Stimulated activated naive CD8-positive, alpha-beta T cell treated with anti-CD3 and anti-CD28 coated beads, Interleukin-15, amount 100 ng/mL, for 72 hours (primary cell): ENCODE measurements at places on chromosomes 2 and 18.

- no peak for DNase-seq
Observed at GRCh38 chr18:74522635-74523548, 11.4 kb upstream of the CNDP1 start.

DNA sequence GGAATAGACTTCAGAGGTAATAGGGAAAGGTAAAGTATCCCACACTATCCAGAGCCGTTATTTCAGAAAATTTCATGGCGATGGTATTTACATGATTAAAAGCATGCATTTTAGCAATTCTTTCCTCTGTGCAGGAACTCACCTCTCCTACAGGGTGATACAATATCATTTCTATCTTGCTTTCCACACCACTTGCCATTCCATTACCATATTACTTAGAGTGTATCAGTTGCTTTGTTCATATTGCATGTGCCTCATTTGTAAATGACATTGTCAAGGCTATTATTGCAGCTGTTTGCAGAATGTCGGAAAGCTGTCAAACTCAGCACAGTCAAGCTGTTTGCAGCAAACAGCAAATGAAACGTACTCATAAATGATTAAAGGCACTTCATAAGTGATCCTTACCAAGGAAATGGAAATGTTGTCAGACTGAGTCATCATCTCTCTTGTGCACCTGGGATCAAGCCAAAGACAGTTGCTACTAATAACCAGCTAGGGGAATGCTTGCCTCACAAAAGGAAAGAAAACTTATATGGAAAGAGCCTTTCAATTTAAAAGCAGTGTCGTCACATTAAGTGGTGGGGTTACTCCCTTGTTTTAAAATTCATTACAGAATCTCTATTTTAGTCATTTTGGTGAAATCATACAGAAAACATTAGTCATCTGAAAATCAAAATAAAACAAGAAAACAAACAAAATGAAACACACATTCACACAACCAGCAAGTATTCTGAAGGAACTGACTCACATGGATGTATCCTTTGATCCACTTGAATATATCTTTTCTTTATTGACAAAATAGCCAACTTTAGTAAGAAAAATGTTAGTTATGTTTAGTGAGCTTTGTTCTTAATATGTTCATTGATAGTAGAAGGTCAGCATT is 1064.1 kb upstream of the CNTNAP5 start:
- no peak for DNase-seq

GRCh38 chr2:120318626-120319025 is 27.3 kb upstream of the INHBB start:
- DNase-seq = no peak

- no peak for DNase-seq
Observed at GRCh38 chr2:151664520-151664919, 69.8 kb downstream of the NEB start.

GRCh38 chr2:149661844-149662243 is 74.3 kb upstream of the MMADHC start:
- no peak for DNase-seq

- no peak for DNase-seq
Observed at GRCh38 chr2:180910831-180911665, 69.4 kb upstream of the UBE2E3 start.

GRCh38 chr18:2891526-2892431 is 45.0 kb downstream of the EMILIN2 start:
- no peak for DNase-seq

DNA sequence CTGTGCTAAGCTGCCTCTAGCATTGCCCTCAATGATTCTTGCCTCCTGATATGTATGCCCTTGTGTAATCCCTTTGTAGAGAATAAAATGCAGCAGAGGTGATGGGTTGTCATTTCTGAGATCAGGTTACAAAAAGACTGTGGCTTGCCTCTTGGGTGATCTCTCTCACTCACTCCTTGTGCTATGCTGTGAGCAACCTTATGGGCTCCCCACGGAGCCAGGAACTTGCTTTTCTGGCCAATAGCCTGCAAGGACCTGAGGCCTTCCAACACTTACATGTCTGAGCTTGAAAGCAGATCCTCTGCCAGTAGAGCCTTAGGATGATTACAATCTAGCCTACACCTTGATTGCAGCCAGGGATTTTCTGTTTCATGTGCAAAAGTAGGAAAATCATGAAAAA is 123.1 kb upstream of the XIRP2 start:
- no peak for DNase-seq

DNA sequence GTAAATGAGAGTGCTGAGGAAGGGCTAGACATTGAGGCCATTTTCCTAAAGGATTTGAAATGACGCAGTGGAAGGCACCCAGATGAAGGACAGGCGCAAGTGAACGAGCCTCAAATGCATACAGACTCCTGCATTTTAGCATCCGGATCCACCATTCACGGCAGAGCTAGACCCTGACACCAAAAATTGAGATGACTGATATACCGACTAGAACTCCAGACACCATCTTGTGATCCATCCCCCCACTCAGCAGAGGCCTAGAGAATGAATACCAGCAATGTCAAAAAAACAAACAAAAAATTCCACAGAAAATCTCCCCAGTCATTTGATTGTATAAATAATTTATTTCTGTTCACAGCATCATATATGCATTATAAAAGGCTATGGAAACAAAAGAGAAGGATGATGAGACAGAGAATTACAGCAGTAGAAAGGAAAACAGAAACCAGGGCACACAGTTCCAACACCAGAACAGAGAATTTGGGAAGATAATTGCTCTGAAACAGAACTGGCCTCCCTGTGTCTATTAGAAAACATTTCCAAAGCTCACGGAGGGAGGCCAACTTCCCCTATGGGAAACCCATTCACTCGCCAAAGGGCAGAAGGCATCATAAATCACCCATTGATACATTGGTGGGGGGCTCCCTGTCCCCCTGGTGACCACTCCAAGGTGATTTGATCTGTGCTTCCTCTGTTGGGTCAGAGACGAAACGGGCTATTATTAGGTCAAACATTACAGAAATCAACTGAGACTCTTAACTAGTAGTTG is 4.0 kb downstream of the ARL4C start:
- no peak for DNase-seq

DNA sequence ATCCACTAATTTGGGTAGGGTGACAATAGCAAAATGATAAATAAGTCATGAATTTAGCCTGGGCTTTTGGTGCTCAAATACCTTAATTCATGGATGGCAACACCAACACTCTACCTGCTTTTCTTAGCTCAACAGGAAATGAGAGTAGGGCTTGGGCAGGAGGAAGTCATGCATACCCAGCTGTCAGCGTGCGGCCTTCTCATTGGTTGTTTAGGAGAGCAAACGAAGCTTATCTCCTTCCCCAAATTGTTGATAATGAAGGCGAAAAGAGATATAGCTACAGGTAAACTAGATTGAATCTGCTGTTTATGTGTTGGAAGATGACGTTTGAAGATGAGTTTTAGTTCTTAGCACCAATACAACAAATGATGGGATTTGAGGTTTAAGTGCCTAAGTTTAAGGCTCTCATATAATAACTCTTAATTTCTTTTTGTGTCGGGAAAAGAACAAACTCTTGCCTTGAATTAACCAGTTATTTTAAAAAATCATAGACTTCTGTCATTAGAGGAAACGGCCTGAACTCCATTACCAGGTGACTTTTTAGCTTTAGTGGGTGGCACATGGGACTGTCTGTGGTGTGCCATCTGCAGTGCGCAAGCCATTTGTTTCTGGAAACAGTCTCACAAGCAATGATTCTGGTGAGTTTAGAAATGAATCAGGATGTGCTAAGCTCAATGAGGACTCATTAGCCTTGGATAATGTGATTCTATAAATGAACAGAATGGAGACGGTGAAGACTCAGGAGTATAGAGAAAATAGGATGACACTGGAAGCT is 19.8 kb downstream of the MAP4K4 start:
- DNase-seq = no peak

- no peak for DNase-seq
Observed at GRCh38 chr18:67072791-67073190, 443.7 kb downstream of the DSEL start.

DNA sequence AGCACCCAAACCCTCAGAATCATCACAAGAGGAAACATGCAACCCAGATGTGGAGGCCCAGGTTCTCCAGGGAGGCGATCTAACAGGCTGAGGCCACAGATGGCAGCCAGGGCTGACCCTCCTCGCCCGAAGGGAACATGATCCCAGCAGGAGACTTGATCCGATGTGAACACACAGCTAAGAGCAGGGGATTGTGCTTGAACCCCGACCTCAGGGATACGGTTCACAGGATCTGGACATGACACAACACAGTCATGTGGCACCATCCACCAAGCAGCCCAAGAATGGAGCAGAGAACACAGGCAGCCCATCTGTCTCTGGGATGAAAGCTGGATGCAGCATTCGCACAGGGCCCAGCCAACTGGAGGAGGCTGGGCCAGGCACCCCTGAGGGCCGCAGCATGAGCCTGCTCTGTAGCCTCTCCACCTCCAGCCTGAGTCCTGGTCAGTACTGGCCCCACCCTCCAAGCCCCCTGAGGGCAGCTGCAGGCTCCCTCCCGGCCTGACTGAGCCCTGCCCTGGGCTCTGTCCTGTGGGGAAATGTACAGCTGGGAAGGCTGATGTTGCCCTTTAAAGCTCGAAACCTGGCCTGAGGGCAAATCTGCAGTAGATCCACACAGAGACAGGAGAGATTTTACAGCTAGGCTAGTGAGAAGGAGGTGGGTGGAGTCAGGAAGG is 39.0 kb downstream of the AQP12A start:
- no peak for DNase-seq

GRCh38 chr2:20356042-20356441 is 5.4 kb upstream of the PUM2 start:
- no peak for DNase-seq

DNA sequence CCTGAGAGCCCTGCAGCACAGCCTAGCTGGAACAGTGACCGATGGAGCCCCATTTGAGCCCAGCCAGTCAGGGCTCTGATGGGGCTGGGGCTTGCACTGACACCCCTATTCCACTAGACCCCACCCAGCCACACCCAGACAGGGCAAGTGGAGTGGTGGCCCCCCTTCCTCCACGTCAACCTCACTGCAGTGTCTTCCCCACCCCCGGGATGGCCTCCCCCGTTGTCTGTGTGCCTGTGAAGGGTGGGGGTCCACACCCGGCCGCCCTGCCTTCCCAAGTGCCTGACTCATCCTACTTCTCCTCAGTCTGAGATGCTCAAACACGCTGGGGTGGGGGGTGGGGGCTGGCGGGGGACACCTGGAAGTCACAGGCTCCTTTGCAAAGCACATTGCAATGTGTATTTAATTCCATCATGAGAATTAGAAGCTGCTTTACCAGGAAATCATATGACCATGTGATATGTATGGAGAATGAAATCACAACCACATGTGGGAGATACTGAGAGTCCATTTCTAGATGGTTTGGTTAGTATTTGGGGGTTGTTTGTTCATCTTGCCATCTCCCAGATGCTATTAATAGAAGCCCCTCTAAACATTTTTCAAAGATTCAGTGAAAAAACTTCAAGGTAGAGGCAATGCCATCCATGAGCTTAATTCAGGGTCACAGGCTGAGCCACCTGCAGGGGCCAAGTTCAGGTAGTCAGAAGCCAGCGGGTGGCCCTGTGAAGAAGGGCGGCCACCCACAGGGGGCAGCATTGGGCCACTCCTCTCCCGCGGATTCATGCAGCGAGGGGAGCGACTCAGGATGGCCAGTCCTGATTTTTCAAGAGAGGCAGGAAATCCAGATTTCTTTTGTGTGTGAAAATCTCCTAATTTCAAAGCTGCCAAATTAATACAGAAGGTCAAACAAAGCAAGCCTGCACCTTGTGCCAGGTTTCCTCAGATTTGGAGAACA is 22.7 kb upstream of the GMPPA start:
- DNase-seq = peak; percentile 64

DNA sequence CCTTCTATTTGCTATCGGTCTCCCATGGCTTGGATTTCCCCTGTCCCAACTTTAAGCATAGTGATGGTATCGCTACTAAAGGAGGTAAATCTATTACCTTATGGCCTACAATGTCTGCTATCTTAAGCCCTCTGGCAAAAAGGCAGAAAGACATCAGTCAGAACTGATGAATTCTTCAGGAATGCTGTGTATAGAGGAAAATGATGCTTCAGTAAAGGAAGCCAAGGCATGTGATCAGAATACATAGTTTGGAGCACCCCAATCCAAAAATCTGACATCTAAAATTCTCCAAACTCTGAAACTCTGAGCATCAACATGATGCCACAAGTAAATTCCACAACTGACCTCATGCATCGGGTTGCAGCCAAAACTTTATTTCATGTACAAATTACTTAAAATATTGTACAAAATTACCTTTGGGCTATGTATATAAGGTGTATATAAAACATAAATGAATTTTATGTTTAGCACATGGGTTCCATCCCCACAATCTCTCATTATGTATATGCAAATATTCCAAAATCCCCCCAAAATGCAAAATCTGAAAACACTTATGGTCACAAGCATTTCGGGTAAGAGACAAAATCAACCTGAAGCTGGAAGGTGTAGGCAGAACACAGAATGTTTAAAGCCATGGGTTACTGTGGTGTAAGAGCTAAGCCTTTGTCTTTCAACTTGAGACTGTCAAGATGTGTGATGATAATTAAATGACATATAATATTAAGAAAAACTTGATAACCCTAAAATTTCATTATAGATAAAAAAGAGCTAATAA is 66.2 kb downstream of the CUL3 start:
- no peak for DNase-seq

DNA sequence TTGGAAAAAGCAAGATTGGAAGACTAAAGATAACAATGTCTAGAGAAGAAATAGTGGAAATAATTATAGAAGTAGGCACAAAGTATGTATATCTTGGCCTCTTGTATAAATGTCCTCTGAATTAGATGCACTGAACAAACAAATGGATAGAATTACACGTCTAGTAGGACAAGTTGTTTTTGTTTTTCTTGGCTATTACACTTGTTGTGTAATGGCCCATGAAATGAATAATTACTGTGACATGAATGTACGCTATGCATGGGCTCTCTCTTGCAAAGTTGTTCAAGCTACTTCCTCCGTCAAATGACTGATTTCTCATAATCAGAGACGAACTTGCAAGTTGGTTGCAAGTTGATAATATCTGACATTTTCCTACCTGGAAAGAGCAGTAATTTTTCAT is 126.2 kb downstream of the PDE1A start:
- no peak for DNase-seq

- DNase-seq = no peak
Observed at GRCh38 chr2:232348936-232349335, 29.6 kb upstream of the ALPP start.

GRCh38 chr18:73679941-73680712 is 467.5 kb downstream of the FBXO15 start:
- DNase-seq = no peak

DNA sequence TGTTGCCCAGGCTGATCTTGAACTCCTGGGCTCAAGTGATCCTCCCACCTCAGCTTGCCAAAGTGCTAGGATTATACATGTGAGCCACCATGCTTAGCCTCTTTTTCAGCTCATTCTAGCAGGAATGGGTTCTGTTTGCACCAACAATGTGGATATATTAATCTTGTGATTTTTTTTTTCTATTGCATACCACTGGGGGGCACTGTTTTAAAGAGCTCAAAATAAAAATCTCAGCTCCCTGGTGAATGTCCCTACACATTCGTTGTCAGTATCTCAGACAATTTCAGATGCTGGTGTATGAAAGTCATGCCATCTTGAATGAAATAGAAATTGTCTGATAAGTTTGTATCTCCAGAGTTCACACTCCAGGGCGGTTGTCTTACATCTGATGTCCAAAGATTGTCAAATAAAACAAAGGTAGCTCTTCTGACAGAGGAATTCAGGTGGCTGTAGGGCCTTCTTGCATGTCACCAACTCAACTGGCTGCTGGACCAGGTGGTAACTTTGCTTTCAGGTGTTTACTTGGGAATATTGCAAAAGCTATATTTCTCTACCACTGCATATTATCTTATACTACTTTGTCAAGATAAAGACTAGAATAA is 3.1 kb upstream of the MATN3 start:
- no peak for DNase-seq
